Stimulated activated CD8-positive, alpha-beta memory T cell treated with anti-CD3 and anti-CD28 coated beads, Interleukin-12 subunit alpha, Interleukin-12 subunit beta, amount 100 ng/mL, for 1 hour (primary cell): ENCODE measurements at places on chromosomes 1 and 21.

DNA sequence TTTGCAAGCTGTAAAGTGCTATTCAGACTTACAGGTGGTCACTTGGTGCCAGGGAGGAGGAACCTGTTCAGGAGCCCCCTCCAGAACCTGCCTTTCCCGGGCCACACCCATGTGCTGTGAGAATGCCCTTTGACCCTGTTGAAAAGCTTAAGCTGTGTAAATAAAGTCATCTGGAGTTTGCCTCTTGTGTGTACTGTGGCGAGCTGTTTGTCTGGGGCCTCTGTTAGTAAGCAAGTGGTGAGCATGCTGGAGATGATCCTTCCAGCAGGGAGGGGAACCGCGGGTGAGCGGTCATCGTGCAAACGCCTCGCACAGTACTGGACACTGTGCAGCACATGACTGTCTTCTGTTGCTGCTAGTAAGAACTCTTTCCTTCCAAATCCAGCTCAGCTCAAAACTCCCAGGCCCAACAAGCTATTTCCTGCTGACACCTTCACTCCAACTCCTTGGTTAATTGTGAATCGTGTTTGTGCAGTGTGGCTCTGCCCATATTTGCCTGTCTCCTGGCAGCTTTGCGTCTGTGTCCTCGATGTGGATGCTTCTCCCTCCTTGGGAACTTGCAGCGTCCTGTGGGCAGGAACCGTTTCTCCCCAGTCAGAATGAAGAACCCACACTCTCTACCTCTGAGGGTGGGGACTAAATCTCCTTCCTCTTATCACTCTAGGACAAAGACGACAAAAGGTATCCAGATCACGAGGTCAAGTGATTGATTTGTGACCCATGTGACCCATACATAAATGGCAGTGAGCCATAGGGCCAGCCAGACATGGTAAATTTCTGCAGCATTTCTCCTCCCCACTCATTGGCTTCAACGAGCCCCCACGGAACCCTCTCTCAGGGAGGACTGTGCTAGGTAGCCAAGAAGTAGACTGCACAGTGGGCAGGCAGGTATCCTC, 13.9 kb upstream of the BTG2 start:
- no peak for DNase-seq

DNA sequence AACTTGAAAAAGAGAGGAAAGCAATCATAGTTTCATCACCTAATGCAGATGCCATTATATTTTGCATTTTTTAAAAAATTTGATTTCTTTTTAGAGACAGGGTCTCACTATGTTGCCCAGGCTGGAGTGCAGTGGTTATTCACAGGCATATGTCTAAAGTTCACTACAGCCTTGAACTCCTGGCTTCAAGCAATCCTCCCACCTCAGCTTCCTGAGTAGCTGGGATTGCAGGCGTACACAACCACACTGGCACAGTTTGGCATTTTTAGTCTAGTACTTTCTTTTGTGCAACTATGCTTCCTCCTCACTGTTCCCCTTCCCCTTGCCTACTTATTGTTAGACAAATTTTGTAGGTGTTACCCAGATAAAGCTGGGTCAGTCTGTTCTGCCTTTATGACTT, 18.0 kb downstream of the RHOU start:
- no peak for DNase-seq

GRCh38 chr1:113993072-113993471, 13.8 kb downstream of the OLFML3 start:
- no peak for DNase-seq

GRCh38 chr1:226688808-226689207, 50.3 kb downstream of the ITPKB start:
- no peak for DNase-seq

DNA sequence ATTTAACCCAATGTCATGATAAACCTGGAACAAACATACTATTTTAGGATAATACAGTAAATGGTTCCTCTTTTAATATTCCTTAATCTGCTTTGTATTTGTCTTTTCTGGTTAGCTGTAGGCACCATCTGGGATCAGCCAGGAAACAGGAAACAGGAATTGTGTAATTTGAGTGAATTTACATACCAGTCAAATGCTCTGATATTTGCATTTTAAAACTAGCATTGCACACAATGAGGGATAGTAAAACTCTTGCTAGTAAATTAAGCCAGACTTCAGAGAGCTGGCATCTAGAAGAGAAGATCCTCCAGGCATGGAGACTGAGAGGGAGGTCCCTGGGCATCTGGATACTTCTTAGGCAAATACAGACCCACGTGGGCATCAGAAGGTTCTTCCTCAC, 103.5 kb downstream of the HMCN1 start:
- DNase-seq = no peak

DNA sequence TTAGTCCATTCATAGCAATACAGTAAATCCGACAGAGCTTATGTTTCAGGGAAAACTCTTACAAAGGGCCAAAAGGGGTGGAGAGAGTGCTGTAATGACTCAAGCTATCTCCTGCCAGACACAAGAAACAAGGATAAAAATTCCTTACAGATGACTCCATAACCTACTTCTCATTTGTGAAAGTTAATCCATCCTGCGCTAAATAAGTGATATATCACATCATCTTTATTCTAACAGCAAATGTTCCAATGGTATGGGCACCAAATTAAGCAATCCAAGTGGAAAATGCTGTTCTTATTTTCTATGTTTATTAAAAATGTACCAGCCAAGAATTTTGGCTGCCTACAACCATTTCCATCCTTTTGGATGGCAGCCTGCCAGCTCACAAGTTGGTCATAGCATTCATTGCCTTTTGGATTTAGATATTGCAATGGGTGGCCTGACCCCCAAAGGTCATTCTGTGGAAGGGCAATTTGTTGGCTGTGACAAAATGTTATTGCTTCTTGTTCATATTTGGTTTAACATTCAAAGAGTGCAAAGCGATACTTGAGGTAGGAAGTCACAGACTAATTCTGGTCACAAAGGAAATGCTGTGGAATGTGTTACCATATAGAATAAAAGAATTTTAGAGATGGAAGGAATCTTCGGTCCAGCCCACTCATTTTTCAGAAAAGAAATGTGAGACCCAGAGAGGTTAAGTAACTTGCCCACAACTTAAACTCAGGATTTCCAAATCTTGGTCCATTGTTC, 2.8 kb upstream of the ENAH start:
- DNase-seq = no peak
